Lung (tissue), 17 donors: ENCODE measurements at places on chromosomes 3 and 15.
A peak's percentile ranks its signal among the peaks of the same experiment; 100 is the strongest.

DNA sequence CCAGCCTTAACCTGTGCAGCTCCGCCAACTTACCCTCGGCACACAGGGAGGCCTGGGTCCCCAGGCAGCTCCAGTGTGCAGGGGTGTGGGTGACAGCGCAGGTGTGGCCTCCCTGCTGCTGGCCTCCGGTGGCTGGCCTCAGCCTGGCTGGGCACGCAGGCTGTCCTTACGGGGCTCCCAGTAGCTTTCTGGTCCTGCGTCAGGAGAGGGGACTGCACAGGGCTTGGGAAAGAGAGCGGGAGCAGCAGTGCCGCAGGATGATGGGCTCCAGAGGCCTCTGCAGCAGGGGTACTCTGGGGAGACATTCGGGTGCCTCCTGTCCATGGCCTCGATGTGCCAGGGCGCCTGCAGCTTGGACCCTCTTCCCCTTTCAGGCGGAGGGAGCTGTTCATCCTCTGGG lies 9.4 kb downstream of the APBA2 start:
- DNase-seq, result no peak

- DNase-seq, result peak; percentile 9
These were observed 47.5 kb downstream of the FEZF2 start for GRCh38 chr3:62325896-62326295.

DNA sequence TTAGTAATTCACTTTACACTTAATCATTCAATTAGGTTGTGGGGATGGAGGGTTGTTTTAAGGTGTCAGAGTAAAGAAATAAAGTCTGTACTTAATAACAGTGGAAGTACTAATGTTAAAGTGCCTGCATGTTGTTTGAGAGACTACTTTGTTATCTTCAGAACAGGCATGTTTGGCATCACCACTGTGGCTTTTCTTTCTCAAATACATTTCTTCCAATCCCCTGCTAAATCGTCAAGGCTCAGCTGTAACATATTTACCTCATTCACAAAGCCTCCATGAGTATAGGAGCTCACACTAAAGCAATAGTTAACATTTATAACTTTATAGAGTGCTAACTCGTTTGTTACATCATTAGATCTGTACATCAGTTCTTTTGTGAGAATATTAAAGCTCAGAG lies 2.6 kb downstream of the TIMMDC1 start:
- DNase-seq, result no peak

- peak; percentile 70 for DNase-seq
These were observed 339.2 kb downstream of the CHL1 start for GRCh38 chr3:535566-536416.

DNA sequence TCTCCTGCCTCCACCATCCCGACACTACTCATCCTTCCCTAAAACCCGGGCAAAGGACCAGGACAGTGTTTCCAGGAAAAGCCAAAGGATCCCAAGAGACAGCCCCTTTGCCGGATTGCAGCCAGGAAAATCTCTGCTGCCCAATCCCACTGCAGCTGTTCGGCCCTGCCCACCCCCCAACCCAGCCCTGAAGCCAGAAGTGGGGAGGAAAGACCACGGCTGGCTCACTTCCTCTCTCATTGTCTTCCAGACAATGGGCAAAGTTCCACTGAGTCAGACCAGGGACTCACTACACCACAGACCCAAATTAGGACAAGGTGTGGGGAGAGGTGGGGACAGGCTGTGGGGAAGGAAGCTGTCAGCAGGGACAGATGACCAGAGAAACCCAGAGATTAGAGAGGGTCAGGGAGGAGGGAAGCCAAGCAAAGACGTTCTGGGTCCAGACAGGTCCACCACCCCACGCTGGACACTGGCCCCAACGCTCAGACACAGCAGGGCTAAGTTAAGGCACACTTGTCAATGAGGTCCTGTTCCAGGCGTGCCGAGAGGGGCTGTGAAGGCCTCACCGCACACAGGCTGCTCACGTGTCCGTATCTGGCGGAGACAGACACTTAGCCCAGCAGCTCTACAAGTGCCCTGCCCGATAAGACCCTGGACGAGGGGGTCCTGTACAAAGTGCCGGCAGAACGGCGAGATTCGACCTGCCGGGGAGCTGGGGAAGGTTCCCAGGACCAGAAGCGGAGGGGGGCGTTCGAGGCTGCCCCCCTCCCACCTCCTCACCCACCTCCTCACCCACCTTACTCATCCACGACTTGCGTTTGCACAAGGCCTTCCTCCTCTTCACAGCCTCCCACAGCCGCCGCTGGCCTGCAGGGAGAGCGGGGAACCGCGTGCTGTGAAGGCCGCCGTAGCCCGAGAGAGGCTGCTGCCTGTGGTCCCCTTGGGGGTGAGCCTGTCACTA lies 21.9 kb downstream of the TNK2 start:
- DNase-seq, result peak; percentile 71

- DNase-seq, result no peak
These were observed 78.9 kb downstream of the TGFBR2 start for GRCh38 chr3:30685267-30685667.

- no peak for DNase-seq
These were observed 188.1 kb downstream of the FNDC3B start for GRCh38 chr3:172227340-172228035.

GRCh38 chr3:188659449-188660090 lies 505.6 kb downstream of the LPP start:
- DNase-seq, result no peak

DNA sequence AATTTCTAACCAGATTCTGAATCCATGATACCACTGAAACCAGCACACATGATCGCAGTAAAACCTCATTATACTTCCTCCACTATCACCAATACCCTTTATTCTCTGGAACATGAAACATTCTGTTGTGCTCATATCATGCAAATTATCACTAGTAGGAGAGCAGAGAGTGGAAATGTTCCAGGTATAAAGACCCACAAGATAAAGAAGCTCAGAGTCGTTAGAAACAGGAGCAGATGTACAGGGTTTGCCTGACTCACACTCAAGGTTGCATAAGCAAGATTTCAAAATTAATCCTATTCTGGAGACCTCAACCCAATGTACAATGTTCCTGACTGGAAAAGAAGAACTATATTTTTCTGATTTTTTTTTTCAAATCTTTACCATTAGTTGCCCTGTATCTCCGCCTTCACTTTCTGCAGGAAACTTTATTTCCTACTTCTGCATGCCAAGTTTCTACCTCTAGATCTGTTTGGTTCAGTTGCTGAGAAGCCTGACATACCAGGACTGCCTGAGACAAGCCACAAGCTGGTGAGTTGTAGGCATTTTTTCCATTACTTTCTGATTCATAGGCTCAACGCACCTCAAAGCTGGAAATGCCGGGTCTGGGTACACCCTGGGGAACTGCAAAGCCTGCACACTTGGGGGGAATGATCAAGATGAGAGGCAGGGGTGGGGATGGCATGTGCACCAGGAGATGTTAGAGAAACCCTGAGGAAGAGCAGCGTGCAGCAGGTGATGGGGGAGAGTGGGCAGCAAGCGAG lies at the start of gene CCR2:
Gene CCR2 (plus strand): TSS at position 465 of the 764 bp plus-strand sequence. CDS start 3,417 bp downstream, outside the sequence.
- no peak for DNase-seq

DNA sequence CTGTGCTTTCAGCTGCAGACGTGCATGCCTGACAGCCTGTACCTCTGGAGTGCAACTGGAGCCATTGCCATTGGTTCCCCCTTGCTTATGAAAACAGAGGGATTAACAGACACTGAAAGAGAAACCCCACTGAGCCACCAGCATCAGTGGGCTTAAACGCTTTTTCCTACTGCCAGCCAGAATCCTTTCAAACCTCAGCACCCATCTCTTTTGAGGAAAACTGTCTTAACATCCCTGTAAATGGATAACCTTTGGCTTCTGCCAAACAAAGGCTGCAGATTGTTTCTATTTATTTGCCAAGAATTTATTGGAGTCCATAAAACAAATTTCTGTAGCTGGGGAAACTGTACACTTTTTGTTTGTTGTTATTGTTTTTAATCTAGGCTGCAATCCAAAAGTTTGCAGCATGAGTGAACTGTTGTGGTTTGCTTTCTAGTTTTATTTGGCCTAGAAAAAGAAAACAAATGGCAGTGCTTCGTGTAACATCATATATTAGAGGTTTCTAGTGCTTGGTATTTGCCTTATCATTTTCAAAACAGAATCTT lies 369.2 kb upstream of the IL12A start:
- peak; percentile 52 for DNase-seq

DNA sequence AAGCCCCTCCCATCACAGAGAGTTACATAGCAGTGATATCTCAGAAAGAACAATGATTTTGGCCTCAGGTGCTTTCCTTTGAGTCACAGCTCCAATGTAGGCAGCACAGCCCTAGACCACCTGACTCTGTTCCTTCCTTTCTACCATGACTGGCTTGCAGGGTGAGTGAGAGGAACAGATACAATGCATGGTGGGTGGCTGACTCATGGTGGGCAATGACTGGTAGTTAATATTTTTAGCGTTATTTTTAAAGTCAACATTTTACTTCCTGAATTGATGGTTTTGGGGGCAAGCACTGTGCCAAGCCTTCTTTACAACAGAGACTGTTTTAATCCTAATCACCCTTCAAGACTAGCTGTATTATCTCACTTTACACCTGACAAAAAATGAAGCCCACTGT lies 32.8 kb upstream of the ST3GAL6 start:
- DNase-seq, result no peak

DNA sequence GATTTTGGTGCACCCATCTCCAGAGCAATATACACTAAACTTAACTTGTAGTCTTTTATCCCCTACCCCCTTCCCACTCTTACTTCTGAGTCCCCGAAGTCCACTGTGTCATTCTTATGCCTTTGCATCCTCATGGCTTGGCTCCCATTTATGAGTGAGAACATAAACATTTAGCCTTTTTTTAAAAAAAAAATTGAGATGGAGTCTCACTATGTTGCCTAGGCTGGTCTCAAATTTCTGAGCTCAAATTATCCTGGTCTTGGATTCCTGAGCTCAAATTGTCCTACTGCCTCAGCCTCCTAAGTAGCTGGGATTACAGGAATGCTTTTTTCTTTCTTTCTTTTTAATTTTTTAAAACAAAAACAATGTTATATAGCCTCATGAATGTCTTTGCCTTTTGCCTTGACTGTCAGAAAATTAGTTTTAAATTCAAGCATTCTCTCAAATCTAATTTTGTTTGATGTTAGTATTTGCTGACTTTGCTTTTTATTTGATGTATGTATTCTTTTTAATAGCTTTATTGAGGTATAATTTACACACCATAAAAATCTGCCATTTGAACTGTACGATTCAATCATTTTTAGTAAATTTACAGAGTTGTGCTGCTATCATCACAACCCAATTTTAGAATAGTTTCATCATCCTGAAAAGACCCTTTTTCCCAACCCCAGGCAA lies 46.9 kb downstream of the NFKBIZ start:
- DNase-seq, result no peak

DNA sequence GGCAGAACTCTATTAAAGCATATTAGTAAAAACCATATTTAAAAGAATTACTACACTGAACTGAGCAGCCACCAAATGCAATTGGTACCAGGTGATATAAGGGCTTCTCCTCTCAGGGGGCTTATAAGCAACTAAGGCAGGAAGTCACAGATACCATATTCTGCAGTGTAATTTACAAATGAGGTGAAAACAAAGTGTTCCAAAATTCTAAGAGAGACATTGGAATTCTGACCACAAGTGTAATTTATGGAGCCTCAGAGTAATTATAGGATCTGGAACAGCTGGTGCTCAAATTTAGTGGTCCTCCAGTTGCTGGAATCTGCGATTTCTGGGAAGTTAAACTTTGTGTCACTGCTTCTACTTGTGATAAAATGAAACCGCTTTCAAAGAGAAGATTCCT lies 3.1 kb upstream of the NR1I2 start:
- DNase-seq, result no peak

GRCh38 chr15:81270781-81271491 lies 53.0 kb downstream of the STARD5 start:
- no peak for DNase-seq

- peak; percentile 15 for DNase-seq
These were observed 26.1 kb downstream of the TFRC start for GRCh38 chr3:196055683-196056270.

- DNase-seq, result no peak
These were observed 119.3 kb upstream of the SLC2A2 start for GRCh38 chr3:171145798-171146197.

- DNase-seq, result peak; percentile 10
These were observed 27.2 kb downstream of the LRRC2 start for GRCh38 chr3:46538803-46539442.

DNA sequence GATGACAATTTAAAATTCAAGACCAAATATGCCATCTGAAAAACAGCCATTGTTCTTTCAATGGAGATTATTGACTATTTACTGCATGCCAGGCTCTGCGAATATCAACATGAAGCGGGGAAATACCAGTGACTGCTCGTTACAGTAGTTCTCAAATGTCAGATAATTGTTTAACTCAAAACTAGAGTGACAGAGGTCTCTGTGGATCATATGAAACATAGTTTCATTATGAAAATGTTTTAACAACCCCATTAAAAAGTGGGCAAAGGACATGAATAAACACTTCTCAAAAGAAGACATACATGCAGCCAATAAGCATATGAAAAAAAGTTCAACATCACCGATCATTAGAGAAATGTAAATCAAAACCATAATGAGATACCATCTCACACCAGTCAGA lies 50.0 kb upstream of the GPR149 start:
- no peak for DNase-seq

DNA sequence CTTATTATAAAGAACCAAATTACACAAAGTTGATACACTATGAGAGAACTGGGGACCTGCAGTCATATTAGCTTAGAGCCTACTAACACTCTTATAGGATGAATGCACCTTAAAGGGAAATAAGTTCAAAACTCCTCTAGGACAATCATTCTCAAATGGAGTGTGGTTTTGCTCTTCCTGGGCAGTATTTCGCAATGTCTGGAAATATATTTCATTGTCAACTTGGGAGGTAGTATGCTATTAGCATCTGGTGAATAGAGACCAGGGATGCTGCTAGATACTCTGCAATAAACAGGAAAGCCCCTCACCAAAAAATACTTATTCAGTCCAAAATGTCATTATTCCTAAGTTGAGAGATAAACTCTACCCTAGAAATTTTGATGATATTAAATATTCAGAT lies 451.4 kb upstream of the ARPP21 start:
- DNase-seq, result no peak

GRCh38 chr3:66227915-66228314 lies 7.1 kb downstream of the SLC25A26 start:
- peak; percentile 38 for DNase-seq

DNA sequence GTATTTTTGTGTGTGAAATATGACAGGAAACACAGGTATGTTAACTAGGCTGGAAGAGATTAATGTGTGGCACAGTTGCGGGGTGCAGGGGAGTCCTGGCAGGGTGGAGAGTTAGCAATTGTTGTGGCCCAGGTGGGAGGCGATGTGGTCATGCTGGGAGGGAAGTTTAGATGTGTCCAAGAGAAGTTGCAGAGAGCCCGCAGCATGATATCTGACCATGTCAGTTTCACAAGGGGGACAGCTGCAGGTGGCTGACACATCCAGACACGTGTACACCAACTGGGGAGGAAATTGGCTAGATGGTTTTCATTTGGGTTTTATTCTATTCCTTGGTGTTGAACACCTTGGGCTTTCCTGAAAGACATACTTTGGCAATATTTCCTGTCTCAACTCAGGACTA lies 172.8 kb upstream of the RGMA start:
- DNase-seq, result no peak

- DNase-seq, result no peak
These were observed 54.5 kb downstream of the OSBPL10 start for GRCh38 chr3:31926543-31926942.
